ENCODE measurements at places on chromosomes 4 and X.

GRCh38 chrX:25001808-25002660, 13.7 kb downstream of the ARX start:
- no peak for DNase-seq

GRCh38 chrX:148811236-148811635, 310.8 kb downstream of the AFF2 start:
- DNase-seq, result no peak

DNA sequence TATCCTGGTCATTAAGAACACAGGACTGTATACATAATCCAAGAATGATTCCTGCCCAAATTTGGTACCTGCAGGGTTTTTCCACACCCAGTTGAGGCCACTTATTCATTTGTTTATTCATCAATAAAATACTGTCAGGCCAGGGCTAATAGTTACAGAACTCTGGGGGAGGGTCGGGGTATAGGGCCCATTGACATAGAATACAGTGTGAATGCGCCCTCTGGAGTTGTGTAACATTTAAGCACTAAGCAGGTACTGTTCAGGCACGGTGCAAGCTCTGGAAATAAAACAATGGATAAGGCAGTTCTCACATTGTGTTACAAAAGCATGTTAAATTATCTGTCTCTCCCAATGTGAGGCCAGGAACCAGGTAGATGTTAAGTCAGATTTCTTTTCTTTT, 30.8 kb upstream of the LRBA start:
- no peak for DNase-seq

- DNase-seq, result no peak
Measured at GRCh38 chr4:126986828-126987227, 645.9 kb upstream of the INTU start.

DNA sequence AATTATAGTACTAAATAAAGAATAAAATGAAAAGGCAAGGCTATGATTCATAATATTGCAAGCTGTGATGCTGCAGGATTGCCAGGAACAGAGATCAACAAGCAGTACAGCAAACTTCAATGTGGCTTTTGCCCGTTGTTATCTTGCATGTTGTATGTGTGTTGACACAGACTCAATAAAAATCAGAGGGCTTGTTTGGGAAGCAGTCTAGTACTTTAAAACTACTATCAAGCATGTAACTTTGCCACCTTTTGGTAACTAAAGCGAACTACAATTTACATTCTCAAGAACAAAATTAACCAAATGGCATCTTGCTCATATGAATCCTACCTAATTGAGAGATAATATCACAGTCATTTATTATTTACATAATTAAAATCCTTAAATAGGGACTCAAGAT, 79.8 kb upstream of the GPM6A start:
- no peak for DNase-seq

GRCh38 chrX:40244980-40245379, 147.2 kb upstream of the BCOR start:
- DNase-seq, result no peak

DNA sequence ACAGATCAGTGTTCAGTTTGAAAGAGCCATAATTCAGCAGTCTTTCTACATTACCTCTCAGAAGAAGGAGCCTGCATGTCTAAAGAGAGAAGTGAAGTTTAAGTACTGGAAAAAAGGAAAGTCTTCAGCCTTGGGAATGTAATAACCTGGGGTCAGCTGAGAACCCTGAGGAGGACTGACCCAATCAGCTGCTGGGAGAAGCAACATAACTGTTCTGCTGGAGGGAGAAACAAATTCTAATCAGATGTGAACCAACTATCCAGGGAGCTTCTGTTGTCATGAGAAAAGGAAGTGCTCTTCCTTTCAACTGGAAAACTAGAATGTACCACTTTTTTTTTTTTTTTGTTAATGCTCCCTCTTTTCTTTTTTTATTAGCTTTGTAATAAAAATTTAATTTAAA, 64.5 kb upstream of the PDE5A start:
- DNase-seq, result no peak

DNA sequence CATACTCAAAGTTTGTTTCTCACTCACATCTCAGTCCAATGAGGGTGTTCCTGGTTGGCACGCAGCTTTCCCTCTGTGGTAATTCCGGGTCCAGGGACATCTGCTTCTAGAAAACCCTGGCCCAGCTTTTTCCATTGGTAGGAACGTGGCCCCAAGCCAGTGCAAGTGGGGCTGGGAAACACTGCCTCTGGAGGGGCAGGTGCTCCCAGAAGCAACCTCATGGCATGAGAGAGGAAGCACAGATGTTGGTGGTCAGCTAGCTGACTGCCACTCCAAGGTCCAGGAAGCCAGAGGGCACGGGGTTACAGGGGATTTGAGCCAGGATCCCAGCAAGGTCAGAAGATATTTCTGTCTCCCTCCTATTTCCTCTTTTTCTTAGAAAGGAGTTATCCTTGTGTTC, 47.5 kb downstream of the DCTD start:
- DNase-seq, result no peak

All from activated naive CD8-positive, alpha-beta T cell treated with anti-CD3 and anti-CD28 coated beads, Interleukin-2, amount 50 U/mL, for 16 hours (primary cell).